ENCODE measurements at places on chromosomes 6 and 20. TPM values are rescaled to one million over a fixed set of nuclear protein-coding genes. Genes with fewer than 3 reads are reported as not detected.

GRCh38 chr6:85033547-85033946 is 269.1 kb upstream of the TBX18 start:
- no peak for DNase-seq

The SIRPD gene
- polyA plus RNA-seq, result not detected

The ABHD16B gene
- not detected for polyA plus RNA-seq

DNA sequence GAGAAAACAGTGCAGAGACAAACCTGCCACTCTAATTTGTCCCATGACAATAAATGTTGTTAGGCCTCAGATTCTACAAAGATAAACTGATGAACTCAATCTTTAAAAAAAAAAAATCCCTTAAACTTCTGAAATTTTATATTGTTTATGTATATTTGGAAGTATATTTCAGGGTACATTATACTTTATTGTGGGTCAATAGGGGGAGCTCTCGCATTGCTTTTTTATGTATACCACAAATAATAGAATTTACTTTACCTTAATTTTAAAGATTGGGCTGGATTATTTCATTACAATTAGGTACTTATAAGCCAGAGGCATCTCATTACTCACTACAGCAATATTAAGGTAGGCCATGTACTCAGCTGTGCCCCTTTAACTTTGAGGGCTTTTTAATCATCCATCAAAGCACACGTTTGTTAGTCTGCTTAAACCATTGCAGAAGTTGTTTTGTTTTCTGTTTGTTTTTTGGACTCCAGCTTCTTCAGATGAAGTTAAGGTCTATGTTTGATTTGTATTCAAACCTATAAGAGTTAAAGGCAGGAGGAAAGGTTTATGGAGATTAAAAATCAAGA is 56.3 kb upstream of the EYA4 start:
- DNase-seq, result peak; percentile 32

- no peak for DNase-seq
Measured at GRCh38 chr6:1136415-1136774, 175.5 kb upstream of the FOXQ1 start.

GRCh38 chr20:18971574-18971973 is 158.0 kb downstream of the SCP2D1 start:
- DNase-seq, result no peak

GRCh38 chr6:163867518-163868292 is 453.2 kb downstream of the QKI start:
- DNase-seq, result no peak

The EFCAB8 gene
- 0.08 TPM for polyA plus RNA-seq

The EEF1E1 gene
- polyA plus RNA-seq, result 42.5 TPM

DNA sequence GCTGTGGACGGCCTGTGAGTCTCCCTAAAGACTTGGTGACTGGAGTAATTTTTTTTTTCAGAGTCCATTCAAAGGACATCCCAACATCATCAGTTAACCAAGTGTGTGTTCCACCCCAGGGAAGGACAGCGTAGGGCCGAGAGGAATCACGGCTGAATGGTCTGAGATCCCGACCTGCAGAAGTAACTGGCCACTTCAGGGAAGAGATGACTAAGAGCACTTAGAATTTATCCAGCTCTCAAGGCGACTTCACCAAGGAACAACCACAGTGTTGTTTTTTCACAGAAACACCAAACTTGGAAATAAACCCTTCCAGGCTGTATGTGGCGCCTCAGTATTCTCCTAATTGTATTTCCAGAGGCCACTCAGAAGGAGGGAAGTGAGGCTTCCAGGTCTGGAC is 231.6 kb downstream of the FNDC1 start:
- DNase-seq, result no peak

The RAB5IF gene
- polyA plus RNA-seq, result 162 TPM

The GPR6 gene
- not detected for polyA plus RNA-seq

The GUCA1A gene
- polyA plus RNA-seq, result 0.04 TPM

The TPBG gene
- 7.5 TPM for polyA plus RNA-seq

The TGM3 gene
- not detected for polyA plus RNA-seq

The RUNX2 gene
- 0.06 TPM for polyA plus RNA-seq

The PET117 gene
- polyA plus RNA-seq, result 4.1 TPM

DNA sequence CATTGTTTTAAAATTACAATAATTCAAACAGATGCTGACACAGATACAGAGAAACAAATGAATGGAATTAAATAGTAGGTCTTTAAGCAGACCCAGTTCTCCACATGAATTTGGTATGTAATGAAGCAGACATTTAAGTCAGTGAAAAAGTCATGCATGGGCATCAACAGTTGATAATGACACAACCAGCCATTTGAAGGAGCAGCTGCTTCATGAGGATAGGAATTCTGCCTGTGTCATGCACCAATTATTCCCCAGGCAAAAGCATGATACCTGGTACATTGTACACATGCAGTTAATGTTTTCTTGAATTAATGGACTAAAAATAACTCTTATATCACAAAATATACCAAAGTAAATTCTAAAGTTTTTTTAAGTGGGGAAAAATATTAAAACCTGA is 11.2 kb upstream of the HEY2 start:
- no peak for DNase-seq

The ARFGAP1 gene
- polyA plus RNA-seq, result 93.7 TPM

The CD93 gene
- 180 TPM for polyA plus RNA-seq

DNA sequence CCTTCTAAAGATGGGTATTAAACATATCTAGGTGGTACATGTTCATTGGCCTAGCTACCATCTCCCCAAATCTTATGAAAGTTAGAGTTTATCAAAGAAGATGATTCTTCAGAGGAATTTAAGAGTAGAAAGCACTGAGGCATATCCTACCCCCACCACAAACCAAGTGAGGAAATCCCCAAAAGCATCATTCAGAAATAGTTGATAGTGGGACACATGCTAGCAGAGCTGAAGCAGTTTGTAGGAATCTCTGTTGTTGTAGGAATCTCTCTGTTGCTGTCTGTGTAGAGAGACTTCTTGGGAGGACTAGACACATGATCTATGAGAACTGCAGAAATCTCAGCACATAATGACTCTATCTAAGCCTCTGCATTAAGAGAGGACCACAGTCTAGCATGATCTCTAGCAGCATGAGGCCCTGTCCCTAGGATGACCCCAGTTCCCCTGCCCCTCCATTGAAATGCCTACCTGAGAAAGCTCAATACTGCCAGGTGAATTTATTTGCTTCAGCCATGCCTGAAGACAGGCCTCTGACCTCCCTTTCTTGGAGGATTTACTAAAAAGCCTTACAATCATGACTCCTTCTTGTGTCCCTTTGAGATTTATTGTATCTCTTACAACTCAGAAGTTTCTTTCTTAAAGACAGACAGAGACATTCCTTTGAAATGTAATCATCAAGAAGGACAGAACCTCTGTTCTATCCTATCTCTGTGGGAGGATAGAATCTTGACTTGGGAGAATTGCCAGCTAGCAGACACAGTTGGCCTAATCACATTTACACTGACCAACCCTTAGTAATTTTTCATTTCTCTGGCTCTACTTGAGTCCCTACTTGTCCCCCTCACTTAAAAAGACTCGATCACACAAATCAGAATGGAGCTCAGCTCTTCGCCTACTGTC is 582.4 kb downstream of the PHF3 start:
- no peak for DNase-seq

The WFDC5 gene
- not detected for polyA plus RNA-seq

- DNase-seq, result no peak
Measured at GRCh38 chr6:14787677-14788076, 458.2 kb upstream of the JARID2 start.

DNA sequence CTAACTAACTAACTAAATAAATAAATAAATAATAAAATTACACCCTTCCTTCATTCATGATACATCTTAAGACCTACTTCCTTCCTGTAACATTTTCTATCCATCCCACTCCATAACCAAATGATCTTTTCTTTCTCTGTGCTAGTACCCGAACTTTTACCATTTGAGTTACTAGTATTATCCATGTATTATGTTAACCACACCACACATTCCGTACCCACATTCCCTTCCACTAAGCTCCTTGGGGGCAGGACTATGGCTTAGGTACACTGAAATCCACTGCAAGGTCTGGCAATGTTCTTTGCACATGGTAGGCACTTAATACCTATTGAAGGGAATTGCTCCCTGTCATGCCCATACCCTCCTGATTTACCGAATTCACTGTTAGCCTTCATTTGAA is 24.9 kb downstream of the REPS1 start:
- DNase-seq, result no peak

- no peak for DNase-seq
Measured at GRCh38 chr6:105921781-105922180, 164.4 kb upstream of the PRDM1 start.

The OR2J1 gene
- polyA plus RNA-seq, result not detected

DNA sequence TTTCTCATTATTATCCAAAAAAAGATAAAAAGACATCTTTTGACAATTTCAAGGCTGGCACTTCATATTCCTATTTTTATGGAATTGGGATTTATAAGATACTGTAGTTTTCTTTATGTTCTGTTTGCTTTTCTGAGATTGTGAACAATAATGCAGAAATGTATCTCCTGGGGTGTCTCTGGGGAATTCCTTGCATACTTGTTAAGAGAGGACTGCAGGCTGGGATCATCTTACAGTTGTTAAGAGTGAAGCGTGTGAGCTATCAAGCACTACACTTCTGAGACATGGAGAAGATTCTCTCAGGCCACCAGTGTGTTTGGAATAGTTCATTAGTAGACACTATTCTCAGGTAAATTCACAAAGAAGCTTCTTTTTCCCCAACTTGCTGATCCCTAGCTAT is 963.3 kb upstream of the GJE1 start:
- no peak for DNase-seq

GRCh38 chr20:3758566-3758965 is 9.0 kb downstream of the ADISSP start:
- no peak for DNase-seq

The BHLHE23 gene
- not detected for polyA plus RNA-seq

The BEND3 gene
- 1.4 TPM for polyA plus RNA-seq

DNA sequence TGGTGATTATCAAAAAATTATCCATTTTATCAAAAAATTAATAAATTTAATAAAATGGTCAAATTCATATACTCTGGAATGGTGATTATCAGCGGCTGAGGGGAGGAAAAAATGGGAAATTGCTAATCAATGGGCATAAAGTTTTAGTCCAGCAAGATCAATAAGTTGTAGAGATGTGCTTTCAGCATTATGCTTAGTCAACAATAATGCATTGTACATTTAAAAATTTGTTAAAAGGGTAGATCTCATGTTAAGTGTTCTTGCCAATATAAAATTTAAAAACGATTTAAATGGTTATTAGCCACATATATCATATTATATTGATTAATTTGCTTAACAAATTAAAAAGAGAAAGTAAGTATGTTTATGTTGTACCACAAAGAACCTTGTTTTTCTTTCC is 56.6 kb downstream of the HS3ST5 start:
- DNase-seq, result no peak

The CYP24A1 gene
- not detected for polyA plus RNA-seq

DNA sequence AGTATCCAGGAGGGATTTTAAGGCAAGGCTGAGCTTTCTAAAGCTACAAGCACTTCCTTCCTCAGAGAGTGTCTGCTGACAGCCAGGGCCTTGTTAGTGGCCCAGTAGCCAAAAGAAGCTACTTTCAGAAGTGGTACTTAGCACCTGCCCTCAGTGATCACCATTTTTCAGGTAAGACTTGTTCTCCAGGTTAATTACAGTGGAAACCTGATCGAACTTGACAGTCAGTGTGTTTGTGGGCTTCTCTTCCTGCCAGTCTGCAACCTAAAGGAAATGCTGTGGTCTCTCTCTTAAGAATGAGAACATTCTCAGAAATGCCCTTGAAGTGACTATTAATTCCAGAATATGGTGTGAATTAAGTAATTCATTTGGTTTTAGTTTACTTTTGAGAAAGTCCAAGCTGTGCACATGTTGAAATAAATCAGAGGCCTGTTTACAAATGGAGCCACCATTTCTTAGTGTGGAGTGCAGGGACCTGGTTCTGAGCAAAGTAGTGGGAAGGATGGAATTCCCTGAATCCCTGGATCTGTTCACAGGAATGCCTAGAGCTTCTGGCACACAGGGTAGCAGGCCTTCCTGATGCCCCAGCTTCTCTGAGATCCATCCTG is 185.3 kb upstream of the AGPAT4 start:
- no peak for DNase-seq

- DNase-seq, result peak; percentile 91
Measured at GRCh38 chr6:31122791-31123706, 2.8 kb upstream of the CDSN start.

Data from endothelial cell of umbilical vein (primary cell).